NCI-H1694 (cell line): ENCODE measurements at places on chromosomes 6 and 20.

- DNase-seq = no peak
Observed at GRCh38 chr6:26170951-26171841, 84.0 kb downstream of the HFE start.

DNA sequence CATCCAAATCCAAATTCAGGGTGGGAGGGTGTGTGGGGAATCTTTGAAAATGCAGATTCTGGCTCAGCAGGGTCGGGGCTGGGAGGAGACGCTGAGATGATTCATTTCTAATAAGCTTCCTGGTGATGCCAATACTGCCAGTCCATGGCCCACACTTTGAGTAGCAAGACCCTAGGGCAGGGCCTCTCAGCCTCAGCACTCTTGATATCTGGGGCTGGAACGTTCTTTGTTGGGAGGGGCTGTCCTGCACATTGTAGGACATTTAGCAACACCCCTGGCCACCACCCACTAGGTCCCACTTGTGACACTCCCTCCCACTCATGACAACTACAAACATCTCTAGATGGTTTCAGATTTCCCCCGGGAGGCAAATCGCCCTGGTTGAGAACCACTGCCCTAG, 191.0 kb downstream of the ZDHHC14 start:
- DNase-seq = no peak

- DNase-seq = peak; percentile 25
Observed at GRCh38 chr6:87066449-87067333, 28.2 kb downstream of the CGA start.

DNA sequence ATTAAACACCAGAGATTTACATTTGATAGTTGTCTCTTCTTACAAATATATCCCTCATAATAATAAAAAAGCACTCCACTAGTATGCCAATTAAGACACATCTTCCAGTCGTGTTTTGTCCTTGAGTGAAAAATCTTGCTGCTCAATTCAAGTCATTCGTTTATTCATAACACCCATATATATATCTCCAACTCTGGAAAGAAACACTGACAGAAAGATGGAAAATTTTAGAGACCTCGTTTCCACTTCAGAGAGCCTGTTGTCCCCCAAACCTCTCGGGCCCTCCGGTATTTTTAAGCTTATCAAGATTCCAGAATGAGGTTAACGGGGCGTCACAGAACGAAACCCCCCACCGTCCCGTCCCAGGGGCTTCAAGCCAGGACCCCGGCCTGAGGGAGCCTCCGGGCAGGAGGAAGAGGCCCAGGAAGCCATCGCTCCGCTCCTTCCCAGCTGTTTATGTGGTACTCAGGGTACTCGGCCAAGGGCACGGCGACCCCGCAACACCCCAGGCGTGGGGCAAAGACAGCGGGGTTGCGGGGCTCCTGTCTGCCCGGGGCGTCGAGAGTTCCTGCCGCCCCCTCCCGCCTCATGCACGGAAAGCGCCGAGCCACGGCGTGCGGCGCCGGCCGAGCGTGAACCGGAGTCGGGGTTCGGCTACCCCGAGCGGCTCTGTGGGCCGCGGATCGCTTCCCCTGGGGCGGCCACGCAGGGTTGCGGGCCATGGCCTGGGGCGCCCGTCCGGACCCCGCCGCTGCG, 623 bp upstream of the SNX9 start:
- no peak for DNase-seq

- no peak for DNase-seq
Observed at GRCh38 chr20:2747676-2748235, 52.7 kb downstream of the CPXM1 start.

DNA sequence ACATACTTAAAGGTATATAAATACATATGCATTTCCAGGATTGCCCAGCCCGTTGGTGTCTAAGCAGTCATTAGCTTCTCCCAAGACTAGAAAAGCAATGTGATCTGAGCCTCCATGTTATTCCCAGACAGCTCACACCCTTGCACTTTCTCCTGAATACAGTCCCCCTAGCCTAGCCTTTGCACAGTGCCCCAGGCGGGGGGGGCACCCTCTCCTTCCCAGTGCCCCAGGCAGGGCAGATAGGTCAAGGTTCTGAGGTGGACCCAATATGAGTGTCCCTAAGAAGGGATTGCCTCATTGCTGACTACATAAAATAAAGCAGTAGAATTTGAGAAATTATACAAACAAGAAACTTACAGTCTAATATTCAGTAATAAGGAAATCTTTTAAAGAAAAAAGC, 15.4 kb upstream of the GNRH2 start:
- no peak for DNase-seq

DNA sequence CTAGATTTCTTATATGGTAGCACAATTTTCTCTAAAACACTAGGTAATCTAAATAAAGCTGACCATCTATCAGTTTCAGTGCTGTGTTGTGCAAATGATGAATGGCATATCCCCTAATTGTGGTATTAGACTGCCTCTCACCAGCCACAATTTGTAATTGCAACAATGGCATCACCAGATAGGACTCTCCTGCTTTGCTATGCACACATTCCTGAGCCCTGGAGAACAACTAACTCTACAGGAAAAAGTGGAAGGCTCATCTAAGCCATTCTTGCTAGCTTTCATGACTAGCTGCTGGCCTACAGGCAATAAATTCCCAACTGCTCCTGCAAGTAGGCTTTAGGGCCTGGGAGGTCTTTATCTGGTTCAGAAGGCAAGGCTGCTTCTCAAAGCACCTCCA, 974.1 kb downstream of the EYS start:
- no peak for DNase-seq

DNA sequence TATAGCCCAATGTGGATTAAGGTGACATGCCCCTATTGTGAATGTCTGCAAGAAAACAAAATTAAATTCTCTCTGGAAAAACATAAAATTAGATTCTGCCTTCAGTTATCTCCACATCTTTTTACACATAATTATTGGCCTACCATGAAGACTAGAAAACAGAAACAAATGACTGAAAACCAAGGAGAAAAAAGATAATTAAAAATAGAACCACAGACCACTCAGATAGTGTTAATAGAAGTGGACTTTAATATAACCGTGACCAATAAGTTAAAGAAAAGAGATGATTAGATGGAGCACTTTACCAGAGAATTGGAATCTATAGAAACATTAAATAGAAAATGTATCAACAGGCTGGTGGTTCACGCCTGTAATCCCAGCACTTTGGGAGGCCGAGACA, 445.7 kb downstream of the EPM2A start:
- DNase-seq = no peak

DNA sequence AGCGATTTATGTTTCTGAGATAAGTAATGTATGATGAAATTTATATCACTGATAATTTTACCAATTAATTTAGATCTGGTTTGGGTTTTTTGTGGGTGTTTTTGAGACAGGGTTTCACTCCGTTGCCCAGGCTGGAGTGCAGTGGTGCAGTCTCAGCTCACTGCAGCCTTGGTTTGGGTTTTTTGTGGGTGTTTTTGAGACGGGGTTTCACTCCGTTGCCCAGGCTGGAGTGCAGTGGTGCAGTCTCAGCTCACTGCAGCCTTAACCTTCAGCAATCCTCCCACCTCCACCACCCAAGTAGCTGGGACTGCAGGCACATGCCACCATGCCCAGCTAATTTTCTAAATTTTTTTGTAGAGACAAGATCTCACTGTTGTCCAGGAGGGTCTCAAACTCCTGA, 13.0 kb downstream of the MRS2 start:
- no peak for DNase-seq
